ENCODE measurements at places on chromosomes 7 and 10. TPM values are rescaled to one million over a fixed set of nuclear protein-coding genes. Genes with fewer than 3 reads are reported as not detected.

GRCh38 chr7:82542665-82543064 lies 99.1 kb upstream of the CACNA2D1 start:
- H3K4me3 ChIP-seq: no peak overlapping the region
- no peak overlapping the region for H3K27ac ChIP-seq
- no peaks in the 10 kb centered on the region for H3K27me3 ChIP-seq
- DNase-seq: no peak
- H3K4me1 ChIP-seq: no peaks in the 10 kb centered on the region
- no peaks in the 10 kb centered on the region for H3K36me3 ChIP-seq

GRCh38 chr7:142231716-142232115 lies 26.1 kb downstream of the PRSS58 start:
- no peak overlapping the region for H3K27ac ChIP-seq
- H3K4me1 ChIP-seq: no peaks in the 10 kb centered on the region
- no peaks in the 10 kb centered on the region for H3K36me3 ChIP-seq

The LHFPL3 gene
- total RNA-seq: 0.27 TPM

The SPDYE1 gene
- not detected for total RNA-seq

All from colonic mucosa (tissue), 4 donors.